ENCODE measurements at places on chromosomes 7 and 10.

DNA sequence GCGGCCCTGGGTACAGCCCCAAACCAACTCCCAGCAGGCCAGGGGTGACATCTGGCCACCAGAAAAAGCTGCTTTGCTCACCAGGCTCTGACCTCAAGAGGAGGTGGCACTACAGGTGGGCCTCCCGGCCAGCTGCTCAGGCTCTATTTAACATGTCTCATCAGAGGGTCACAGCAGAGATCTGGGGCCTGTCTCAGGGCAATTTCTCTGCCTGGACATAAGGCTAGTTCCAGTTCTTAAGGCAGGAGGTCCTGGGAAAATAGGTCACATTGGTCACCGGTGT lies 88.6 kb downstream of the GFRA1 start:
- no peak for DNase-seq

DNA sequence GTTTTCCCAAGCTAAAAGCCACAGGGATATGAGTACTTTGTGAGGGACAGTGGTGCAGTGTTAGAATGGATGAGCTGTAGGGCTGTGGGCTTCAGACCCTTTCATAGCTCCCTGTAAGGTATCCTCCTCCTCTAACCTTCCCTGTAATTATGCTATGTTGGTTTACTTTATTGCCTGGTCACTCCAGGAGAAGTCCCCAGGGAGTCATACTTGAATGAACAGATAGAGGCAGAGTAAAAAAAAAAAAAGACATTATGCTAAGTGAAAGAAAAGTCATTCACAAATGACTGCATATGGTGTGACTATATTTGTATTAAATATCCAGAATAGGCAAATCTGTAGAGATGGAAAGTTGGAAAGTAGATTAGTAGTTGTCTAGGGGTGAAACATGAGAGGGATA lies 434.4 kb downstream of the AUTS2 start:
- no peak for DNase-seq

DNA sequence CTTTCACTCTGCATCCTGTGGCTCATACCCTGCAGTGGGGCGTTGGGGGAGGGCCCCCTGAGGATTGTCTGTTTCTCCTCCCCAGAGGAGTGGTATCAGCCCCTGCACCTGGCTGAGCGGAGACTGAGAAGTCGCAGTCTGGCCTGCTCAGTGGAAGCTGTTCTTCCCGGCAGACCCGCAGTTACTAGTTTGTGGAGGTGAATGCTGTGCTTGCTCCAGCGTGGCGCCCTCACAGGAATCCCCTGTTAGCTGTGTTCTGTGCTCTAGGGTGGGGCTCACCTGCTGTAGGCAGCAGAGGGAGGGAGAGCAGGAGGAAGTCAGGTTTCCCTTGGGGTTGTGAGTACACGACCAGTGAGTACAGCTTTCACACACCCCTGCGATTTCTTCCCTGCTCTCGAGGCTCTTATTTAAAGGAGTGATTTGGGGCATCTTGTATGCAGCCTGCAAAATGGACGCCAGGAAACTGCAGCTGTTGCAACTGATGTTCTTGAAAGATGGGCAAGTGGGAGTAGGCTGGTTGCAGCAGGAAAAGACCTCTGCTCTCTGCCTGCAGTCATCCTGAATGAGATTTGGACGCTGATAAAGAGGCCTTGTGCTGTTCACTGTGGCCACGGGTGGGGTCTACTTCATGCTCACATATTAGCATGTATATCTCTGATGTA lies 66.4 kb downstream of the HK1 start:
- DNase-seq, result no peak

GRCh38 chr7:135349746-135350145 lies 116.1 kb downstream of the STRA8 start:
- no peak for DNase-seq

GRCh38 chr10:66214721-66215404 lies 711.0 kb upstream of the LRRTM3 start:
- no peak for DNase-seq

DNA sequence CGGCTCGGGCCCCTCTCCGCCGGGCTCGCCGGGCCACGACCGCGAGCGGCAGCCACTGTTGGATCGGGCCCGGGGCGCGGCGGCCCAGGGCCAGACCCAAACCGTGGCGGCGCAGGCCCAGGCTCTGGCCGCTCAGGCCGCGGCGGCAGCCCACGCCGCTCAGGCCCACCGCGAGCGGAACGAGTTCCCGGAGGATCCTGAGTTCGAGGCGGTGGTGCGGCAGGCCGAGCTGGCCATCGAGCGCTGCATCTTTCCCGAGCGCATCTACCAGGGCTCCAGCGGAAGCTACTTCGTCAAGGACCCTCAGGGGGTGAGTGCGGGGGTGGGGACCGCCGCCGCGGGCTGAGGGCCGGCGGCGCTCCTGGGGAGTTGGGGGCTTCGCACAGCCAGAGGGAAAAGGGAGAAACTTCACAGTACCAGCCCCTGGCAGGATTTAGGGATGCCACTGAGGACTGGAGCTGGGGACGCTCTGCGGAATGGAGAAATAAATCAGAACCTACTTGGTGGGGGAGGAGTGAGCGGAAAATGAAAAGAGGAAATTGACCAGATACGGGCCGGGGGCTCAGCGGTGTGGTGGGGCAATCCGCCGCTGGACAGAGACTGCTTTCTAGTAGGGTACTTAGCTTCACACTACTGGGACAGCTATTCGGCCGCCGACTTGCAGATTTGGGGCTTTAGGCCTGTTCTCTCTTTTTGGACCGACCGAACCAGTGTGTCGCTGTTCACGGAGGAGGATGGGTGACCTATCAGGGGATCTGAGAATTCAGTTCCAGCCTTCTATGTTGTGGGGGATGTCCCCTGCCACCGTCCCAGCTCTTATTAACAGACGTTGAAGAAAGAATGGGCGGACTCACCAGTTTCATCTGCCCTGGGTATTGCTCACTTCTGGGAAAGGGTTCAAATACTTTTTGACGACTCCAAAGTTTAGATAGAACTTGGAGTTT lies 669 bp downstream of the PI4K2A start:
- DNase-seq, result peak; percentile 35

All from anterior cingulate cortex (tissue), 58 donors.